ENCODE measurements at places on chromosomes 6 and 20. TPM values are rescaled to one million over a fixed set of nuclear protein-coding genes. Genes with fewer than 3 reads are reported as not detected.

The COL19A1 gene
- total RNA-seq = 2.3 TPM

The GPX5 gene
- not detected for total RNA-seq

- DNase-seq = no peak
Observed at GRCh38 chr6:52496631-52497030, 76.5 kb downstream of the EFHC1 start.

- DNase-seq = no peak
Observed at GRCh38 chr6:145017516-145017915, 717.8 kb downstream of the EPM2A start.

Data from progenitor cell of endocrine pancreas (in vitro differentiated cells).